ENCODE measurements at places on chromosomes 16 and 17.
A peak's percentile ranks its signal among the peaks of the same experiment; 100 is the strongest.

GRCh38 chr16:19703172-19703889, 14.7 kb downstream of the KNOP1 start:
- no peak for DNase-seq

DNA sequence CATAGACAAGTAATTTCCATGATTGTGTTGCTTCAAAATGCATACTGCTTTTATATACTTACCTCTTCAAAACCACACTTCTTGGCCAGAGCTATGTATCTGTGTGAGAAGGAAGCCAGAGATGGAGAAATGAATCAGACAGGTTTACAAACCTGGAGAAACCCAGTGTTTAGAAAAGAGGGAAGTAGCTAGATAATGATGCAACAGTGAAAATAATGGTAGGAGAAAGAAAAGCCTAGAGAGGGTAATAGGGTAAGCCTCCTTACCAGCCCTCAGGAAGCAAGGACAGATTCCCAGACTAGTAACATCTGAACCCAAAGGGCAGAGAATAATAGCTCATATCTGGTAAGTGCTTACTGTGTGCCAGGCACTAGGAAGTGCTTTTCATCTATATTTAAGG, 250.3 kb upstream of the CDH11 start:
- no peak for DNase-seq

DNA sequence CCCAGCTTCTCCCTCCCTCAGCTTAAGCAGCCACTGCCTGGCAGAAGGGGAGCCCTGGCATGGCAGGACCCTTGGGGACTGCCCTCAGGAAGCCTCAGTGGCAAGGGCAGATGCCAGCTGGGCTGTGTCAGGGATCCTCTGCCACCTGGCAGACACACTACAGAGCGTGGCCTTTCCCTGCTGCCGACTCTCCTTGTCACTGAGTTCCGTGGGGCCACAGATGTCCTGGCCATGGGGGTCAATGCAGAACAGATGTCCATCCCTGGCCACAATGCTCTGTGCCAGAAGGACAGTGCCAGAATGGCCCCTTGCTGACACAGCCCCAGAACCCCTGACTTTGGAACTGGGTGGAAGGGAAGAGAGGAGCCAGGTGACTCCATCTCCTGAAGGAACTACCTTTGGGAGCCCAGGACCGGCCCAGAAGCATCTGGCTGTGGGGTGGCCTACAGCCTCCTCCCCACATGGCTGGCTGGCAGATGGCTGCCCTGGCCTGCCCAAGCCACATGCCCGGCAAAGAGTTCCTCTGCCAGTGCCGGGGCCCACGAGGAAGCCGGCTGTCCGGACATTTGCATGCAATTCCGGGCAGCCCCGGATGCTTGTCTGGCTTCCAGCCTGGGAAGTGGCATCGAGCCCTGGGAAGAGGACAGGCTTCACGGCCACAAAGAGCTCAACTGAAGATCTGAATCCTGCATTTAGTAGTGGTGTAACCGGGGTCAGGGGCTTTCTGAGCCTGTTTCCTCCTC, 24.1 kb downstream of the NPTX1 start:
- no peak for DNase-seq

- DNase-seq: no peak
These were observed 221.3 kb downstream of the SNX29 start for GRCh38 chr16:12197812-12198211.

DNA sequence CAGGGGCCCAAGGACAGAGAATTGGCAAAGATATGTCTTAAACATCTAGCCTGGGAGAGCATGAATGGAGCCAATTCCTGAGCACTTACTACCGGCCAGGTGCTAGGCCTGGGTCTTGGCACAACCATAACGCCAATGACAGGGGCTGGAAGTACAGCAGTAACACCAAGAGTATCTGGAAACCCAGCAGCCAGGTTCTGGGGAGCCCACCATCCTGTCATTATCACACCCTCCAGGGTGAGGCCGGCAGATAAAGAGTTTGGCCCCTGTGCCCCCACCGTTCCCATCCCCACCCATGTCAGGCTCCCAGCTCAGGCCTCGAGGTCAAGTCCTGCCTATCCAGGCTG, 508 bp upstream of the TMC8 start:
- no peak for DNase-seq

GRCh38 chr17:65254166-65254565, 117.0 kb downstream of the RGS9 start:
- peak; percentile 11 for DNase-seq

DNA sequence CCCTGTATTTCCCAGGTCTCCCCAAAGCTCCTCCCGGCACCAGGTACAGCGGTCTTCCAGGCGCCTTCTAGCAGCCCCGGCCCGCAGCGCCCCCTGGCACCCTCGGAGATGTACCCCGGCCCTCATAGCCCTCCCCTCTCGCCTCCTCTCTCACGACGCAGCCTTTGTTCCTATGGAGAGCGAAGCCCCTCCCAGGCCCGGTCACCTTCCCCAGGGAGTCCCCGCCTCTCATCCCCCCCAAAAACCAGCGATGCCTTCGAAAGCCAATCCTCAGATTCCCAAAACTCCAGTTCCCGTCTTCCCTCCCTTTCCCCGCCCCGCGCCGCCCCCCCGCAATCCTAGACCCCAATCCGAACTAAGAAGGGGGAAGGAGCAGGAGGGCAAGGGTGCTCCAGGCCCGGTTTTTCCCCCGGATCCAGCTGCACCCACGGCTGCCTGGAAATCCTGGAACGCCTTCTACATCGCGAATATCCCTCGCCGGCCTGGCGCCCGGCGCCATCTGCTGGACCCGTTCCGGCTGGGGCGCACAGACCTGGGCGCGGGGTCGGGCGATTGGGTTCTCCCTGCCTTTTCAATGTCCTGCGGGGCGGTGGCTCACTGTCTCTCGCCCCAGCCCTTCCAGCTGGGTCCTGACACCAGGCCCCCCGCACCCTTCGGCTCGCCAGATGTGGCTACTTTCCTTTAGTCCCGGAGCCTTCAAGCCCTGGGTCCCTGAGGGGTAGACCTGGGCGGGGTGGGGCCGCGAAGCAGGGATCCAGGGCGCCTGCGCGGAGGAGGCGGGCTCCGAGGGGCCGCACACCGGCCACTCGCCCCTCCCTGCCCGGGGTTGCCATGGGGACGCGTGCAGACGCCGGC, at the start of gene DNAH2:
TSS of gene DNAH2 (plus strand) at position 844 of the 855 bp plus-strand sequence. CDS start 1,991 bp downstream, outside the sequence.
- peak; percentile 96 for DNase-seq

DNA sequence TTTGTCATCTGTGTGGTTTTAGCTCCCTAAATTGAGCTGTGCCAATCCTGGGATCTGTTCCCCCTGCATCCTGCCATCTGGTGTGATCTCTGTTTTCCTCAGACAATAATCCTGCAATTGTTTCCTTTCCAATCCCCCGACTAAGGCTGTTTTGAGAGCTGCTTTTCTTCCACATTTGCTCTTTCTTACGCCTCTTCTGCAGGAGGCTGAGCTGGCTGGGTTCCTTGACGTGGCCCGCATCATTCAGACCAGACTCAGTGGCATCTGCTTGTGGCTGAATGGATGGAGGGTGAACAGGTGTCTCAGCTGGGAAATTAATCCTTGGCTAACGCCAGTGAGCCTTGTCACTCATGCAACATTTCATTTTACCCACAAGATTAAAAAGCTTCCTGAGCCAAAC, 9.8 kb upstream of the MED9 start:
- peak; percentile 63 for DNase-seq

GRCh38 chr16:57889960-57890751, 80.8 kb downstream of the CNGB1 start:
- no peak for DNase-seq

DNA sequence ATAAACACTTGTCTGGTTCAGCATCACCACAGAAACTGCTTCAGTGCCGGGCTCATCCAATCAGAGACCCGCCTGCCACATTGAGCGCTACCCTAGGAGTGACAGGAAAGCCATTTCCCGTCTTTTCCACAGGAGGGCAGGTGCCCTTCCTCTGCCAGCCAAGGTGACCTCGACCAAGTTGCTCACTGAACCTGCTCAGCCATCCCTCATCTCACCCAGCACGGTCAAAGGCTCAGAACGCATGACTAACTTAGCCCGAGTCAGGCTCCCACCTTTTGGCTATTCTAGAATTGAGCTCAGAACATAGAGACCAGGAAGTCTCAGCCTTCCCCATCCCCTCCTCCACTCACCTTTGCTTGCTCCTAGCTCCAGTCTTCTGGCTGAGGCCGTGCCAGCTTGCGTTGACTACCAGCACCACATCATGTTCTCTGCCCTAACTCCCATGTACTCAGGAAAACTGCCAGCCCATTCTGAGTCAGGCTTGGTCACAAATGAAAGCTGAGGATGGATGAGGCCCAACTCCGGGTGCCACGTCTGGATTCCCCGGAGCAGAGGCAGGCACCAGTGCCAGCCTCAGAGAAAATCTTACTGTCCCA, 15.6 kb downstream of the MRPS23 start:
- no peak for DNase-seq
